ENCODE measurements at places on chromosomes 6 and 20.
A peak's percentile ranks its signal among the peaks of the same experiment; 100 is the strongest.

DNA sequence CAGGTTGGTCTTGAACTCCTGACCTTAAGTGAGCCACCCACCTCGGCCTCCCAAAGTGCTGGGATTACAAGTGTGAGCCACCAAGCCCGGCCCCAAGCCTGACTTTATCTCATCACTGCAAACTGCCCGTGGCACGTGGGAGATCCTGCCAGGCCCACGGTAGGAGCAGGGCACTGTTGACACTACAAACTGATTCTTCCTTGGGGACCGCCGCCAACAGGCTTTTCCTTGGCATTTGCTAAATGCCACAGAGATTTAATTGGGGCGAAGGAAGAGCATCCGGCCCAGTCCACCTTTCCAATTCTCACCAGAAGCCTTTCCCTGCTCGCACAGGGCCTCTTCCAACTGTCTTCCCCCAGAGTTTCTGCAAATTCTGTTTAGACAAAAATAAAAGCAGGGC is 11.0 kb downstream of the ATP9A start:
- DNase-seq: no peak

DNA sequence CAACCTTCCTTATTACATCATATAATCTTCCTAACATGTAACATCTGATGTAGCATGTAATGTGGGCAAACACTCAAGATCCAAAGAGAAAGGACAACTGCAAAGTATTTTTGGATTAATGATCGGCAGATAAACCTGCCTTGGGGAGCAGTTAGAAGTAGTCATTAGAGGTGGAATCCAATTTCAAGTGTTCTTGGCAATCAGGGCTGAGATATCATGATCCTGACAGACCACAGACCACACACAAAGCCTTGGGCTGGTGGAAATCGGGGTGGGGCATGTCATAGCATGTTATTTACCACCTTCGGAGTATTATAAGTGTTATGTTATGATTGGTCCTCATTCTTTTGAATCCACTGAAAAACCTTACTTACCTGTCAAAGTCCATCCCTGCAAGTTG is 16.3 kb downstream of the NCOA5 start:
- no peak for DNase-seq

GRCh38 chr6:42007286-42008137 is 42.8 kb upstream of the TAF8 start:
- DNase-seq: no peak

DNA sequence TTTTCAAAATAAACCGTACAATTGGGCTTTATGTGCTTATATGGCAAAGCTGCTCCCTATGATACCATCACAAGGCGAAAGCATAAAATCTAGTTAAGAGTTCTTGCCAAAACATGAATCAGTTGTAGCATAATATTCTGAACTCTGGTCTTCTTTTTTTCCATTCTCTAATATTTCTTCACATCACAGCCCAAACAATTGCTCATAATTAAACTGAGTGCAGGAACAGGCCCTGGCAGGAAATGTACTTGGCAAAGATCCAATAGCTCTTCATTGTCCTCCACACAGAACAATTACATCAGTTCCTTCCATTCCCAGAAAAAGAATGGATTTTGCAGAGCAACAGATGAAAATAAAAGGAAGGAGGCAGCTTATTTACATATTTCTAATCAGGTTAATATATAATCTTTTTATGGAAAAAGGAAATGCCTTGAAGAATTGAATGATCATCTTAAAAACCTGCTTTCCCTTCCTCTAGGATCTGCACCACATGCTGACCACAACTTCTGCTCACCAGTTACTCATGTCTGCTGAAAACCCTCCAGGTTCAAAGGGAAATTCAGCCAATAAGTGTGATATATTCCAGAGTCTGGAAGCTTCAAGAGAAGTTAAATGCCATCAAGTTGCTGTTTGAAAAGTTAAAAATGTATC is 123.3 kb upstream of the COL21A1 start:
- peak; percentile 40 for DNase-seq

DNA sequence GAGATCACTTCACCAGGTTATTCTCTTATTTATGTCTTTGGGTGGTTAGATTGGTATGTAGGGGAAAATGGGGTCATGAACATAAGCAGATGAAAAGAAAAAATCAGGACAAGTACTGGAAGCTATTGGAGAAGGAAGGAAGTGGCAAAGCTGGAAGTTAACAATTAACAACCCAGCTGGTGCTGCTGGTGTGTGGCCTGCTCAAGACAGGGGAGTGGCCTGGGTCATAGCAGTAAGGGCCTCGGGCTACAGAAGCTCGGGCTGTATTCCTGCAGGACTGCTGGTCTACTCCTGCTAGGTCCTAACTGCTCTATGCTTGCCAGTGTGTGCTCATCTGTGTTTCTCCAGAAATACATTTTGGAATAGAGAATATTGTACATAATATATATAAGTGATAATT is 19.6 kb downstream of the MYLIP start:
- no peak for DNase-seq

GRCh38 chr6:24861934-24862333 is 63.2 kb upstream of the ARMH2 start:
- no peak for DNase-seq

GRCh38 chr6:23735151-23735550 is 390.9 kb upstream of the NRSN1 start:
- no peak for DNase-seq

- no peak for DNase-seq
Observed at GRCh38 chr20:58790454-58790853, 60.2 kb downstream of the GNAS-AS1 start.

GRCh38 chr20:24468401-24469115 is 871 bp upstream of the SYNDIG1 start:
- no peak for DNase-seq

GRCh38 chr20:45052698-45053429 is 48.1 kb downstream of the KCNS1 start:
- DNase-seq: no peak

GRCh38 chr20:4018023-4018748 is 2.8 kb upstream of the RNF24 start:
- DNase-seq: peak; percentile 60

GRCh38 chr6:158816329-158816728 is 2.8 kb downstream of the EZR start:
- DNase-seq: peak; percentile 57

DNA sequence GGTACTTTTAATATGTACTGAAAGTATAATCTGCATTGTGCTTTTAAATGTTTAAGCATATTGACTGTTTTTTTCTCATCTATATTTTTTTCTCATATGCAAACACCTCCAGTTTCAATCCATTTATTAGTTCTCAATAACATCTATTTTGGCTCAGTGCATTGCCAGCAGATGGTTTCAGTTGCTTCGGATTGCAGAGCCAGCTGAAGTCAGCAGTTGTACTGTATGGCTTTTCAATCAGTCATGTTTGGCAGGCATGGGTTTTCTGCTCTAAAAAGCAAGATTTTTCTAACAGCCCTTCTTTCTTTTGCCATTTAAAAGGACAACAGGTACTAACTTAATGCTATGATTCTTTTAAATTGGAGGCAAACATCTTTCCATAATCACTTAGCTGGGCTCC is 121.2 kb downstream of the CD109 start:
- no peak for DNase-seq

DNA sequence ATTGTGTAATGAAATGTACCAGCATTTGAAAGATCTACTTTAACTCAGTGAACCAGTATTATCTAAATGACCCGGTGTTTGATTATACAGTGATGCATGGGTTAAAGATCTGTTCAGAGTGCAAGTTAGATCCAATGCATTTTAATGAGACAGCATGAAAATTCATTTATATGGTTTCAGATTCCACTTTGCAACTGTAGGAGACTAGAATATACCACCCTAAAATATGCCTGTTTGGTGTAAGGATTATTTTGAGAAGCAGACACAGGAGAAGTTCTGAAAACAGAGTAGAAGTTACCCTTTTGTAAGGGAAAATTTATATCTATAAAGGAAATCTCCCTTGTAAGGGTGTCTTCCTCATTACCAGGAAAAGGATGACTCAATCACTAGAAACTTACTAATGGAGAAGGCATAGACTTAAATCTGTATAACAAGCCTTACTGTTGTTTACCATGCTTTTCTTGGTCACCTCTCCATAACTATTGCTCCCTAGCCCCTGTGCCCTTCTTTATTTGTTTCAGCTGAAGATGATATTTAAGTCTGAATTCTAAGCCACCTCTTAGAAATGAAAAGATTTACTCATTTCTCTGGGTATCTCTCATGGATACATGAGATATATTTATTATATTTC is 105.4 kb downstream of the NCOA3 start:
- peak; percentile 27 for DNase-seq

- DNase-seq: no peak
Observed at GRCh38 chr6:131251590-131252199, 116.4 kb downstream of the AKAP7 start.

DNA sequence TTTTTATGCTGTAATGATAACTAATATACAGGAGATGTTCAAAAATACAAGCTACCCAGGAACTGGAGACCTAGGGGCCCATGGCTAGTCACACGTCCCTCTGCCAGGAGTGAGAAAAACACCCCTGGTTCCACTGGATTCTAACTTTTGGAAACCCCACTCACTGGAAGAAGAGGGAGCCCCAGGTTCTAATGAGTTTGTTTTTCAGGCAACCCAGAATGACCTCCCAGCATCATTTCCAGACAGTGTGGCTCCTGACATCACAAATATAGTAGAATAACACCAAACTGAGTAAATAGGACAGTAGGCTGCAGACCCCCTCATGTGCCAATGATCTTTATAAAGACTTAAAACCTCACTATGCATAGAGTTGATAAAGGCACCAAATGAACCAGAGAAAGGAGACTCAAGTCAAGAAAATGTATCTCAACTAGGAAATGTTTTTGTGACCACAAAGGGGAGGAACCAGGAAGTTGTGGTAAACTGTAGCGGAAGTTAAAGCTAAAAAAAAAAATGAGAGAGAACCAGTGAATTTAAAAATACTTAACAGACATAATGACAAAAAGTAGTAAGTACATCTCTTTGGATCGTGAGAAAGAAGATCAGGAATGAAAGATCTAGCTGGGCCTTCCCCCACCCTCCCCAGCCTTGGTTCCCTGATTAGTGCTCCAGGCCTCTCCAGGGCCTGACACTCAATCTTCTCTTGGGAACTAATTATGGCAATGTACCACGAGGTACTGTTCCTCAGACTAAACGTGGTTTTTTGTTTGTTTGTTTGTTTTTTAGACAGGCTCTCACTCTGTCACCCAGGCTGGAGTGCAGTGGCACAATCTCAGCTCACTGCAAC is 19.8 kb downstream of the HLA-E start:
- DNase-seq: no peak

- DNase-seq: no peak
Observed at GRCh38 chr6:36377594-36377993, 9.9 kb downstream of the ETV7 start.

GRCh38 chr6:5866547-5867051 is 140.1 kb downstream of the NRN1 start:
- DNase-seq: no peak

DNA sequence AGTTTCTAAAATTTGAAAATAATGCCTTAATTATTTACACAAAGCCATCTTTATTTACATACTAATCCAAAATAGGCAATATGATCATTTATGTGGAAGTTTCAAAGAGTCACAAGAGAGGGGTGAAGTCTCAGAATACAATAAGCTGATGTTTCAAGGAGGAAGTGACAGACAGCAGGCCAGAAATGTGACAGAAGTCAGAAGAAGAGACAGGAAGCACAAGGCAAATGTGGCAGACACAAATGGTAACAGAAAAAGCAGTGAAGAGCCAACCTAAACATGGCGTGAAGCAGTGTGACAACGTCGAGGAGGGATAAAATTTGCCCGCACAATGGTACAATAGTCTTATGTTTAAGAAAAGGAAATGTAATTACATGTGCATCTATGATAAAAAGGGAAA is 59.8 kb downstream of the SHPRH start:
- DNase-seq: no peak

DNA sequence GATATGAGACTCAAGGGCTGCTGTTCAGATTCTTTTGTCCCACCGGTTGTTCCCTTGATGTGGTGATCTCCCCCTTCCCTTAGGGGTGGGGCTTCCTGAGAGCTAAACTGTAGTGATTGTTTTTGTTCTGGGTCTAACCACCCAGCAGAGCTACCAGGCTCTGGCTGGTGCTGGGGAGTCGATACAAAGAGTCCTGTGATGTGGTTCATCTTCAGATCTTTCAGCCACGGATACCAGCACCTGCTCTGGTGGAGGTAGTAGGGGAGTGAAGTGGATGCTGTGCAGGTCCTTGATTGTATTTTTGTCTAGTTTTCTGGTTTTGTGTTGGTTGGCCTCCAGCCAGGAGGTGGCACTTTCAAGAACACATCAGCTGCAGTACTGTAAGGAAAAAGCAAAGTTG is 801.6 kb downstream of the EPHA7 start:
- DNase-seq: no peak

DNA sequence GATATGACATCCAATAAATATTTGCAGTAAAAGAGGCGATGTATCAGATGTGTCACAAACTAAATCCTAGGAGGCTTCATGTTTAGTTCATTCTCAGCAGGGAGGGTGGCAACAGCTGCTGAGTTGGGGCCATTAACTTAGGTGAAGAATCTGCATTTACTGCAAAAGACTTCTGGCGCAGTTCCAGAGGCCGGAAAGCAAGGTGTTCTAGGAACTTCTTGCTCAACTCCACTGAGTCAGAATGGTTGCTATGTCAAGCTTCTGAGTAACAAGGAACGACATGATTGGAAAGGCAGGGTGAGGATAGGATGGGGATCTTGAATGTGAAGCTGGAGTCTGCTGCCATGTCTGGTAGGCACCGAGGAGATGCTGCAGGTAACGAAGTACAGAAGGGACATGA is 11.7 kb downstream of the ADNP start:
- DNase-seq: peak; percentile 86

DNA sequence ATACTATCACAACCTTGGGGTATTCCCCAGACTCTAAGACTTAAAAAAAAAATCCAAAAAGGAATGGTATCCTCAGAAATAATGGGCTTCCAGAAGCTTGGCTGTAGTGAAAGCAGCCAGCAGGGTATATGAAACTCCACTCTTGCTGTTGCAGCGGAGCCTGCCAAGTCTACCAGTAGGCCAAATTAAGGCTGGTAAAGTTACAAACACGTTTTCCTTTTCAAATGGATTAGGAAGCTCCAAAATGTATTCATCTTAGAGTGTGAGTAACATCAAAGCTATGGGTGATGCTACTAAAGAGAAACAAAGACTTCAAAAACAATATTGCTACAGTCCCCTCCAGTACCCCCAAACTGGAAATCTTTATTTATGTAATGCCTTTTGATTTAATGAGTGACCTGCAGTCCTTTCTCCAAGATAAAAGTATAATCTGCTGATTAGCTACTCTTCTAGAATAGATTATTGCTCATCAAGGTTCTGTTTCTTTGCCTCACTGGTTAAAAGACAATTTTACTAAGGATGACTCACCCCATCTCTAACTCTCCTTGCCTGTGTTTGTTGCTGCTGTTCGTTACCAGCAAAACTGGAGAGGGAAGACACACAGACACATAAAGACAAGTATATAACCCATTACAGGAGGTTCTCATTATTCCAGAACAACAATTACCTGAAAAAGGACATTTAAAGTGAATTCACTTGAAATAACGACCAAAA is 84.9 kb downstream of the BTBD9 start:
- peak; percentile 26 for DNase-seq

DNA sequence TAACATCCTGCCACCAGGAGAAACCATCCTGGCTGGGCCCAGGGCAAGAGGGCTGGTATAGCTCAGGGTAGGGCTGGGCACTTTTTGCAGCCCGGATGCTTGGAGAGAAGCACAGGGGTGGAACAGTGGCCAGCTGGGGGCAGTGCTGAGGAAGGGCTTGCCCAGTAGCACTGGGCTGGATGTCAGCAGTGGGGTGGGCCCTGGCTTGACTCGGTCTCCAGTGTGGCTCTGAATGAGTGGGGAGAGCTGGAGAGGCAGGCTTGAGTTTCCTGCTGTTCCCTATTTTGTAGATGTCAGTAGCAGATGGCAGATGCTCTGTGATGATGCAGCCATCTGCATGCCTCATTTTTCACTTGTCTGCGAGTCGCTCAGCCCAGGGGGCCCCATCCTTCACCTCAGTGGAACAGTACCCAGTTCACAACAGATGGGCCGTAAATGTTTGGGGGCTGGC is 56.3 kb upstream of the TULP1 start:
- no peak for DNase-seq

Measured in RKO (cell line).